Right lung (tissue), 10 donors: ENCODE measurements at places on chromosomes 2 and 18.

DNA sequence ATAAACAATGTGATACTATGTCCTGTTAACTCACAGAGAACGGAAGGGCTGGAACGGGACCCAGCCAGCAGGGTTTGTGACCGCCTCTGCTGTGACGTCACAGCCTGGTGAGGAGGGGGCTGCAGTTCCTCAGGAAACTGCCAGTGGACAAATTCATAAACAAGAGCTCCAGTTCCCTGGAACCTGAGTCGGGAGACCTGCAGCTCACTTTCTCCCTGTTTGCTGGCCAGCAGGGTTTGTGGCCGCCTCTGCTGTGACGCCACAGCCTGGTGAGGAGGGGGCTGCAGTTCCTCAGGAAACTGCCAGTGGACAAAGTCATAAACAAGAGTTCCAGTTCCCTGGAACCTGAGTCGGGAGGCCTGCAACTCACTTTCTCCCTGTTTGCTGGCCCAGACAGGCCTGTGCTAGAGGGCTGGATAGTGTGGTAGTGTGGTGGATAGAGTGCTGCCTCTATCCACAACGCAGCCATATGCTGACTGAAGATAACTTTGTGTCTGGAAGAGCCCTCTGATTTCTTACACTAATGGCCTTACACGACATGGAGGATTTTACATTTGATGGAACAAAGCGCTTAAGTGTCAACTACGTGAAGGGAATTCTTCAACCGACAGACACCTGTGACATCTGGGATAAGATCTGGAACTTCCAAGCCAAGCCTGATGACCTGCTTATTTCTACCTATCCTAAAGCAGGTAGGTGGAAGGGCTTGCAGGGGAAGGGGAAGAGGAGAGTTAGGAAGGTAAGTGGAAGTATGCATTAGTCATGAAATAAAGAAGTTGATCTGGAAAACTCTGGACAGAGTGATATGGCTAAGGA, at the start of gene SULT1C4:
Gene SULT1C4, plus strand, starts transcription at position 140 of the 816 bp plus-strand sequence. Its CDS starts 384 bp downstream, at position 524.
- DNase-seq, result peak; percentile 93

- DNase-seq, result no peak
These were observed 775.4 kb downstream of the TSN start for GRCh38 chr2:122530814-122531213.

GRCh38 chr2:70091816-70092215, 4.5 kb downstream of the PCBP1 start:
- no peak for DNase-seq

DNA sequence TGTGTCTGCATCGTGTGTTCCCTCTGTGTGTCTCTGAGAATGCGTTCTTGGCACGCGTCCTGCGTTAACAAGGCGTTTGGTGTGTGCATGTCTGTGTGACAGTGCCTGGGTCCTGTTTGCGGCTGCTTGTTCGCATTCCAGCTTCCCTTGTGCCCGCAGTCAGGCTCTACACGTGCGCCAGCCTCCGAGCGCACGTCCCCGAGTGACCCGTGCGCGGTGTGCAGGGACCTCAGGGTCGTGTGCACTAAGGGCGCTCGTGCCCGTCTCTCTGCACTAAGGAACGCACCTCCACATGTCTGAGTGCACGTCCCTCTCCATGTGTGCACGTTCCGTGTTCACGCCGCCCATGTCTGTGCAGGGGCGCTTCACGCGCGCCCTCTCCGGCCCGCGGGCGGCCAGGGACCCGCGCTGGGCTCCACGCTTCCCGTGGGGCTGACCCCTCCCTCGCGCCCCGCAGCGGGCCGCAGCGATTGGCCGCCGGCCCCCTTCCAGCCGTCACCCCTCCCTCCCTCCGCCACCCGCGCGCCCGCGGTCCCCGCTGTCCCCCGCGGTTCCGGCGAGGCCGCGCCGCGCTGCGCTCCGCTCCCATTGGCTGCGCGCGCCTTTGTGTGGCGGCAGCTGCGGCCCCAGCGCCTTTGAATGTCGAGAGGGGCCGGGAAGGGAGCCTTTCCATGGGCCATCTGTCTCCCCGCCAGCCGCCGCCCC, 229.4 kb downstream of the HAUS1 start:
- DNase-seq, result peak; percentile 57

GRCh38 chr18:42004653-42005052, 49.6 kb downstream of the PIK3C3 start:
- DNase-seq, result no peak

- DNase-seq, result no peak
These were observed 142.7 kb downstream of the GALR1 start for GRCh38 chr18:77392321-77392720.

DNA sequence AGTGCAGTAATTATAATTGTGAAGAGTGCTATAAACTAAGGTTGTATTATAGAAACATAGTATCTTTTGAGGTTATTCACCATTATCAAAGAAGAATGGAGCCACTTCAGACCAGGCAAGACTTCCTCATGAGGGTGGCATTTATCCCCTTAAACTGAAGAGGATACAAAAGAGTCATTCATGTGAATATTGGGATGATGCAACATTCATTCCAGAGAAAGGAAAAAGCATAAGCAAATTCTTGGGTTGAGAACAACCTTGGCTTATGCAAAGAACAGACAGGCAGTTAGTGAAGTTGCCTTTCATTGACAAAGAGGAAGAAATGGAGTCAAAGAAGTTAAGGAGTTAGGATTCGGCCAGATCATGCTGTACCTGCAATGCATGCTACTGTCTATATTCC, 682.5 kb downstream of the MBD2 start:
- no peak for DNase-seq

- no peak for DNase-seq
These were observed 126.3 kb downstream of the IRS1 start for GRCh38 chr2:226673314-226673723.

- DNase-seq, result no peak
These were observed 118.7 kb upstream of the DNMT3A start for GRCh38 chr2:25460261-25460905.

DNA sequence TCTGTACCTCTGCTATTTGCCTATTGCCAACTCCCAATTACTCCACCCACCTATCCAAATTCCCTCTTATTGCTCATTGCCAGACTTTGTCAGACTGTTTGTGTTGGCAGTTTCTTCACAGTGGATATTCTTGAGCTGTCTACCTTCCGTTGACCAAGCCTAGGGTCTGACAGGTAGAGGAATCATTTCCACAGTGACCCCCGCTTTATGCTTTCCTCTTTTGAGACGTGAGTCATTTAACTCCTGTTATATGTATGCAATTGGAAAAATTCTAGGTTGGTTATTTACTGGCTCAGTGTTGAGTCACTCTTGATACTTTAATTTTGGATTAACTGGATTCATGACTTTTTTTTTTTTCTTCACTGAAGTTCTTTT, 187.7 kb downstream of the IRS1 start:
- no peak for DNase-seq

- DNase-seq, result no peak
These were observed 16.6 kb downstream of the SERPINB13 start for GRCh38 chr18:63603772-63604171.

GRCh38 chr2:108607706-108608301, 73.5 kb downstream of the LIMS1 start:
- no peak for DNase-seq
